ENCODE measurements at places on chromosomes 7 and 10.

DNA sequence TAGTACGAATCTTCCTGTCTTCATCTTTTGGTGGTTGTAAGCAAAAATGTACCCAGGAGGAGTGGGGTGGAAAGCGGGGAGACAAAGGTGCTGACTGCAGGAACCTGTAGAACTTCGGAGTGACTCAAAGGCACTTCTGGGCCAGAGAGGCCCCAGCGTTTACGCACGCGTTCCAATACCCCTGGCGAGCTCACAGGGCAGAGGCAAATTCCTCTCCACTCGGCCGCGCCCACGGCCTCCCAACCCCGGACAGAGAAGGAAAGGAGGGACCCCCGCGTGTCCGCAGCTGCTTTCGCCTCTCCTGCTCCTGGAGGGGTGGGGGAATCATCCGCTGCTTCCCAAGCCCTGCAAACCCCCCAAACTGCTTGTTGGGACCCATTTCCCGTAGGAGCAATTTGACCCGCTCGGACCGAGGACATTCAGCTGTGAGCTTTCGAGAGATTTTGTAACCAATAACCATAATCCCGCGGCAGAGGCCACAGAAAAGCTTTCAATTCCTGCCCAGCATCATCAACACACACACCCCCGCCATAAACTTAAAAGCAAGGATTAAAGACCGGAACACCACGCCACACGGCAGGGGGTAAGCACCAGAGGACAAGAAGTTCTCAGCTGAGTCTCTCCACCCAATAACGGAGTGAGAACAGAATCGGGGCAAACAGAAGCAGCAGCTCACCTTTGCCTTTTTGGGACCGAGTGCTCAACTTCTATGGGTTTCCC is 2.3 kb downstream of the IGF2BP3 start:
- no peak for DNase-seq

DNA sequence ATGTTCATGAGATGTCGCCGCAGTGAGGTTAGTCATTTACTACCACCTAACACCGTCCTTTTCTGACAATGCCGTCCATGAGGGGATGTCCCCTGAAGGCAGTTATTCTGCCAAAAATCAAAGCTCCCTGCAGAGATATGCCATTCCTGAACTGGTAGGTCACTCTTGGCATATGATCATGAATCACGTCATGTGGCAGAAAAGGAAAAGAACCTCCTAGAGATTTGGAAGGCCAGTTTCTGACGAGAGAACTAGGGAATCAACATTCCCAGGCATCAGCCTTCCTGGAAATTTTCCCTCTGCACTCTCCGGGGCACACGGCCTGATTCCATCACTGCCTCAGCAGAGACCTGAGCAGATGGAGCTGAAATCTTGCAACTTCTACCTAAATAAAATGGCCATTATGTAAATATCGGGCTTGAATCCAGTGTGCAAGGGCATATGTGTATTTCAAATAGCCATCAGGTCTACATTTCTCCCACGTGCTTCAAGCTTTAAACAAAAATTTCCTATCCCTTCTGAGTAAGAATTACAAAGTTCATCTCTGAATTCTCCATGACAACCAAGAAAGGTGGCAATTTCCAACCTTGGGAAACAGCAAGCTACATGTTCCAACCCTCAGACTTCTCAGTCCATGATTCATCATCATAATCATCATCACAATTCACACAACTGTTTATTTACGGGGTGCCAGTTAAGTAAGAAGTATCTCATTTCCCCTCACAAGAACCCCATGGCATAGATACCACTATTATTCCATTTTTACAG is 46.5 kb downstream of the AMPH start:
- DNase-seq, result no peak

- DNase-seq, result no peak
Observed at GRCh38 chr7:2929321-2930201, 85.5 kb upstream of the GNA12 start.

DNA sequence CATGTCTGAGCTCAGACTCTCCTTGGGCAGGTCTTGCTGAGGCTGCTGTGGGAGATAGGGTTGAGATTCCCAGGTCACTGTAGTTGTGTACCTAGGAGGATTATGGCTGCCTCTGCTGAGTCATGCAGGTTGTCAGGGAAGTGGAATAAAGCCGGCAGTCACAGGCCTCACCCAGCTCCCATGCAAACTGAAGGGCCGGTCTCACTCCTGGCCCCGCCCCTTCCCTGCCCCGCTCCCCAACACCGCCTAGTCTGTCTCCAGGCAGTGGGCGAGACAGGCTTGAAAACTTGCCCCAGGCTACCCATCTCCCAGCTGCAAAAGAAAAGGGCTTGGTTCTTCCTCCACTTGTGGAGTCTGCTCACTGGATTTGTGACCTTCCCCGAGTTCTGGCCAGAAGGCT is 41.6 kb upstream of the SDHAF3 start:
- DNase-seq, result no peak

- no peak for DNase-seq
Observed at GRCh38 chr7:131543298-131543697, 13.1 kb downstream of the PODXL start.

- DNase-seq, result no peak
Observed at GRCh38 chr10:60387531-60387930, 2.1 kb downstream of the ANK3 start.

- no peak for DNase-seq
Observed at GRCh38 chr7:102296179-102296438, 9.4 kb downstream of the SH2B2 start.

GRCh38 chr7:76368190-76368589 is 9.4 kb upstream of the YWHAG start:
- DNase-seq, result no peak

- no peak for DNase-seq
Observed at GRCh38 chr7:107167483-107168232, 1.1 kb upstream of the HBP1 start.

- DNase-seq, result no peak
Observed at GRCh38 chr10:34869135-34869836, 54.2 kb upstream of the PARD3 start.

- DNase-seq, result no peak
Observed at GRCh38 chr7:72317341-72317740, 94.8 kb downstream of the CALN1 start.

GRCh38 chr10:110268442-110268841 is 36.3 kb downstream of the SMNDC1 start:
- no peak for DNase-seq

DNA sequence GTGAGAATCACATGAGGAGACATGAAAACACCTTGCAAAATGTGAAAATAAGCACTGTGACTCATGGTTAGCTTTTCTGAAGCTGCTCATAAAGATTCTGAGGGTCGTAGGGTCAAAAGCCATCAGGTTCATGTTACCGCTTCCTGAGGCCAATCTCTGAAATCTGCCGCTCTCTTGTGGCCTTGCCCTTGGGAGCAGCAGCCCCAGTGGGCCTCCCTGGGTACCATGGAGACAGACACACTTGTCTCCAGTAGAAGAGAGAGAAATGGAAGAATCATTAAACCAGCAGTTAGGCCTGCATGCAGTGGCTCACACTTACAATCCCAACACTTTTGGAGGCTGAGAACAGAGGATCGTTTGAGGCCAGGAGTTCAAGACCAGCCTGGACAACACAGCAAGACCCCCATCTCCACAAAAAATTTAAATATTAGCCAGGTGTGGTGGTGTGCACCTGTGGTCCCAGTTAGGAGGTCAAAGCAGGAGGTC is 42.8 kb downstream of the NIPSNAP2 start:
- DNase-seq, result no peak

DNA sequence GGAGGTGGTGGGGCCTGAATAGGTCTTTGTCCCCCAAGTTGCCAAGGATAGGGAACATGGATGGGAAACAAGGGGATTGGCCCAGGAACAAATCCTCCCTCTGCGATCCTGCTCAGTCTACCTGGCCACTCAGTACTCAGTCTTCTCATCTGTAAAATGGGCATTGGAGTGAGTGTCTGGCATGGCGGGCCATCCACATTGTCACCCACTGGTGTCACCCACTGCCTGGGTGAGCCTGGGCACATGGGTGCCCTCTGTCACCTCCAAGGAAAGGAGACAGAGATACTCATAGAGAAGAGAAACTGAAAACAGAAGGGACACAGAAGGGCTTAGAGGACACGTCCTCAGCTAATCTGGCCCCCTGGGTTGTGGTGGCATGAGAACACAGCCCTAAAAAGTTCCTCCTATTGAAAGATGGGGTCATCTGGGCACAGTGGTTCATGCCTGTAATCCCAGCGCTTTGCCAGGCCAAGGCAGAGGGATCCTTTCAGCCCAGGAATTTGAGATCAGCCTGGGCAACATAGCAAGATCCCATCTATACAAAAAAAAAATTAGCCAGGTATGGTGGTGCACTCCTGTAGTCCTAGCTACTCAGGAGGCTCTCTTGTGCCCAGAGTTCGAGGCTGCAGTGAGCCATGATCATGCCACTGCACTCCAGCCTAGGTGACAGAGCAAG is 12.5 kb upstream of the TNRC18 start:
- DNase-seq, result no peak

DNA sequence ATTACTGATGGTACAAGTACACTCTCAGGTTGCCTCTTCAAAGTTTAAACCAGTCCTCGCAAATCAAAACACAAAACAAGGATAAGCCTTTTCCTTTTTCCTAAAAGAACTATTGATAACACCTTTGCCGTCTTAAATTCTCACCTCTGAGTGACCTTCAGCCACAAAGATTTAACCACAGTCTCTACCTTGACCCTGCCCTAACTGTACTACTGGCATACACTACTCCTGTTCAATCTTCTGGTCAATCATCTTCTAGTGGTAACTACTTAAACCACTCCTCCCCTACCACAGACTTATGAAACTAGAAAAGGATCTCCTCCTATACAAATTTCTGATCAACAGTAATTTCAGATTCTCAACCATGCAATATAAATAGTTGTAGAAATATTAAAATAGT is 15.1 kb downstream of the UPF2 start:
- no peak for DNase-seq

GRCh38 chr10:122665329-122665860 is 34.3 kb downstream of the C10orf120 start:
- DNase-seq, result no peak

- no peak for DNase-seq
Observed at GRCh38 chr10:72659694-72660093, 32.2 kb upstream of the MCU start.

- DNase-seq, result no peak
Observed at GRCh38 chr7:92963566-92963965, 127.2 kb upstream of the CDK6 start.

DNA sequence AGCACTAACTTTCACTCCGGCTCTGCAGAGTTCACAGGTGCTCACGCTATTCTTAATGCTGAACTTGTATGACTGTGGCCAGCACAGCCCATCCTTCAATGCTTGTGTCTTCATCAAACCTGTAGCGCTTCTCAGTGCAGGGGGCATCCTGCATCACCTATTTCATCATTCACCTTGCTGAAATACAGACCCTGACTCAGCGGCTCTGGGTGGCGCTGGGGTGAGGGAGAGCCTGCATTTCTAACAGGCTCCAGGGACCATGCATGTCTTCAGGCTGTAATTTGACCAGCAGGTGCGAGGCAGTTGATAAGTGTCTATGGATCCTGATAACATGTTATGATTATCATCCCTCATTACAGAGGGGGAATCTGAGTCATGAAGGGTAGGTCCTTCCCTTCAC is 89.3 kb downstream of the VOPP1 start:
- DNase-seq, result no peak

GRCh38 chr10:98301664-98302319 is 33.8 kb upstream of the LOXL4 start:
- DNase-seq, result no peak

- no peak for DNase-seq
Observed at GRCh38 chr7:48004638-48005037, 24.3 kb downstream of the SUN3 start.

GRCh38 chr7:158023681-158024350 is 563.8 kb downstream of the PTPRN2 start:
- DNase-seq, result no peak

- no peak for DNase-seq
Observed at GRCh38 chr10:36366843-36367242, 724.7 kb upstream of the FZD8 start.

- DNase-seq, result no peak
Observed at GRCh38 chr7:97733276-97734161, 1.6 kb downstream of the TAC1 start.

DNA sequence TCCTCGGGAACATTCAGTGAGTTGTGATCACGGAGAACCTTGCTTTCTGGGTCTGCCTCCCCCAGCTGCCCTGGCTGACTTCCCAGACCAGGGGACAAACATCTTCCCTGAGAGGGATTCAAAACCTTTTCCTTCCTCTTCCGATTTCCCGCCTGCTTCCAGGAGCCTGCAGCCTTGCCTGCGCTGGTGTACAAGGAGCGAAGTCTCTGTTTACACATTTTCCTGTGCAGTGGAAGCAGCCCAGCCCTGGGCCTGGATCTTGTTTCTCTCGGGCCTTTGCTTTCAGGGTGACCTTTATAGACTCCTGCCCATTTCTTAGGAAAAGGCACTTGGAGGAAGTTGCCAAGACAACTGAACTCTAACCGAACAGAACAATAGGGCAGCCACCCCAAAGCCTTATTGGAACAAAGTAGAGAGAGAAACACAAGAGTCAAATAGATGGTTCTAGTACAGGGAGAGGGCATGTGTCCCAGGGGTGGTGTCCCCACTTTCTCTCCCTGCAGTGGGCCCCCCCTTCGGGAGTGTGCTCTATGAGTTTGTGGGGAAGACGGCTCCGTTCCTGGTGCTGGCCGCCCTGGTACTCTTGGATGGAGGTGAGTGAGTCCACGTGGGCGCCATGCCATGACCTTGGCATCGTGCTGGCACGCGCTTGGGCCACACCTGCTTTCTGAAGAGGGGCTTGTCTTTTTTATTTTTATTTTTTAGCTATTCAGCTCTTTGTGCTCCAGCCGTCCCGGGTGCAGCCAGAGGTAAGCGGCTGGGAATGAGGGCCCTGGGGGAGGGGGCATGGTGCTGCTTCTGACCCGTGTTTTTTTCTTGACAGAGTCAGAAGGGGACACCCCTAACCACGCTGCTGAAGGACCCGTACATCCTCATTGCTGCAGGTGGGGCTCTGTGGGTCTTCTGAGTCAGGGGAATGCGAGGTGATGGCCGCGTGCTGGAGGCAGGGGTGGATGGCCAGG is 14.1 kb downstream of the SLC18A2 start:
- DNase-seq, result no peak

- no peak for DNase-seq
Observed at GRCh38 chr10:86579883-86580520, 58.4 kb upstream of the WAPL start.

DNA sequence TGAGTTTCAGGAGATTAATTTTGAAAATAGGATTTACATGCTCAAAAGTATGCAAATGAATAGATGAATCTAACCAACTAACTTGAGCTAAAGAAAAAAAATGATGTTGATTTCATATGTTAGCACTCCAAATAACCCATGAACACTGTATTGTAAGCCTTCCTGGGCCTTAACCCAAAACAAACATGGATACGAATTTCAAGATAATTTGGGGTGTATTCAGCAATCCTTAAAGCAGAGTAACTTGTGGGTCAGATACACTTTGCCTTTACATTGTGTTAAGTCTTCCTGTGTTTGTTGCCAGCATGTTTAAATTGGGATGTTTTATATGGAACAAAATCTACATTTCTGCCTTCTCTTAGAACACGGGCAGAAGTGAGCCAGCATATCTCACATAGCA is 124.2 kb upstream of the WDR11 start:
- DNase-seq, result no peak

- no peak for DNase-seq
Observed at GRCh38 chr10:1933215-1933614, 195.9 kb upstream of the ADARB2 start.

Measured in stimulated activated CD4-positive, alpha-beta T cell treated with anti-CD3 and anti-CD28 coated beads, Interleukin-1b, Interleukin-23, amount 100 ng/mL, for 1 hour (primary cell).